Stimulated activated CD4-positive, alpha-beta T cell treated with anti-CD3 and anti-CD28 coated beads, Interleukin-4, amount 100 ng/mL, for 4 hours (primary cell): ENCODE measurements at places on chromosomes 2 and 18.

DNA sequence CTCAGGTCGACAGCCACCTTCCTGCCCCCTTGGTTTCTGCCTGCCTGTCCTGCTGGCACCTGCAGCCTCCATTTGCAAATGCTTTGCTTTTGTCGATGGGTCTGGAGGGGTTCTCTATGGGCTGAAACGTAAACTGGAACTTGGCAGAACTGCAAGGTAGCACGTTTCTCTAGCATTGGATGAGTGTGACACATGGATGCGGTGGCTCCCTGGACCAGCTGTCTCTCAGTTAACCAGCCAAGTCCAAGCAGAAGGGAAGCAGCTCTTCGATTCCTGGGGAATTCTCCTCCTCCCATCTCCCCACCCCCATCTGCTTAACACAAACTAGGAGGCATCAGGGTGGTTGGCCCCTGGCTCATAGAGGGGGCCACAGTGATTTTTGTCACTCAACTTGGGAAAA, 57.3 kb downstream of the ITGB1BP1 start:
- DNase-seq: no peak

DNA sequence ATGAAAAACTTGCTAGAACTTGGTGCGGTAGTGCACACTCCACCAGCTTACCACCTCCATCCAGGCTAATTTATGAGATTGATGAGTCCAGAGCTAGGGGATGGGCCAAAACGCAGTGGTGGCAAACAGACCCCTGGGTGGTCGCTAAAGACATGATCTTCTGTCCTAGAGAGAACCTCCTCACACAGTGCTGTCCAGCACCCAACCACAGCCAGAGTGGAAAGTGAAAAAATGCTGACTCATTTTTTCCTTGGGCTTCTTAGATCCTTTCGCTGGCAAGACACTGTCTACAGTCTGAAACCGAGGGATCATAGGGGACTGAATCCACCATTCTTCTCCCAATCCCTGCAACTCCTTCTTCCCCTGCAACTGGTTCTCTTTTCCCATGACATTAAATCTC, 4.1 kb downstream of the ANTXR1 start:
- no peak for DNase-seq

GRCh38 chr2:133705287-133705686, 137.0 kb upstream of the NCKAP5 start:
- DNase-seq: no peak

- DNase-seq: no peak
Measured at GRCh38 chr2:208375491-208376068, 31.0 kb upstream of the PTH2R start.

- no peak for DNase-seq
Measured at GRCh38 chr2:105412584-105412983, 13.7 kb upstream of the FHL2 start.

DNA sequence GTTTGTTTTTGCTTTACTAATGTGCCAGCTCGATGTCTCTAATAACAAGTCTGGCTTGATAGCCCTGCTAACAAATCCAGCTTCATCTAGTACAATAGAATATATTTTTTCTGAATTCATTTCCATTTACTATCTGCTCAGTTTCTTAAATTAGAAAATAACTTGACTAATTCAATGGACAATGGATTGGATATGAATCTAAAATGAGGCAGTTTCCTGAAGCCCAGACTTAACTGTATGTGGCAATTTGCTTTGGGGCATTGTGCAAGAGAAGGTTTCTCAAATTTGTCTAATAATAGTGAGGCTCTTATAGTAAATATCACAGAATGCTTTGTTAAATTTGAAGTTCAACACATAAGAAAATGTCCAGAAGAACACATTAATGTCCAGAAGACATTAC, 25.8 kb downstream of the CALCRL start:
- DNase-seq: no peak

GRCh38 chr2:170517538-170517937, 197.6 kb upstream of the SP5 start:
- DNase-seq: no peak

- DNase-seq: no peak
Measured at GRCh38 chr2:64135421-64135820, 8.8 kb downstream of the PELI1 start.

GRCh38 chr18:24267878-24268277, 129.0 kb downstream of the CABYR start:
- DNase-seq: no peak

GRCh38 chr2:226721541-226721940, 78.1 kb downstream of the IRS1 start:
- no peak for DNase-seq

- DNase-seq: no peak
Measured at GRCh38 chr2:120833127-120833675, 97.5 kb downstream of the GLI2 start.

DNA sequence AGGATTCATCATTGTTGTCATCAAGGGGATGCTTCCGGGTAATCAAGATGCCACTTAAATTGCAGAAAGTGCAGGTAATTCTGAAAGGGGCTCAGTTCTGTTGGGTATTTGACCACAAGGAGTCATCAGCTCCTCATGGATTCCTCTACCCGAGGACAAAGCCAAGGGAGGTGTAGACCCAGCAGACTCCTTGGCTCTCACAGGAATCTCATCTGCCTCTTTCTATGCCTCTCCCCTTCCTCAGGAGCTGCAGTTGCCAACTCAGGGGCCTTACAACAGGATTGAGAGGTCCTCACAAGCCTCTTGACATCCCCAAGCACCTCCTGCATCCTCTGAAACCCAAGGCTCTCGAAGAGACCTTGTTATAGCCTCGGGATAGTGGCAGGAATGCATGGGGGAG, 44.0 kb downstream of the ITGB6 start:
- no peak for DNase-seq

DNA sequence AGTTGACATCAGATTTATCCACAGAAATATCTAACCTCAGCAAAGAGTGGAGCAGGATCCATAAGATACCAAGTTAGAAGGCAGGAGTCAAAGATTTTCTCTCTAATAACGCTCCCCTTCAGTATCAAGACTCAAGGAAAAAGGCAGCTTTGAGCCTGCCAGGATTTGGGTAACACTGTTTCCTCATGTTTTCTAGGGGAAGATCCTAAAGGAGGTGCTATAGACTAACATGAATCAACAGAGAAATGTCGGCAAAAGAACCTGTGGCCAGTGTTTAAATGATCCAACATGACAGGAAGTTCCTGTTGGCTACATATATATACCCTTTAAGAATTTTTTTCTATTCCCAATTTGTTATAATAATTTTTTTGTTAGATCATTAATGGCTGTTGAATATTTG, 402.3 kb downstream of the TGIF1 start:
- no peak for DNase-seq

DNA sequence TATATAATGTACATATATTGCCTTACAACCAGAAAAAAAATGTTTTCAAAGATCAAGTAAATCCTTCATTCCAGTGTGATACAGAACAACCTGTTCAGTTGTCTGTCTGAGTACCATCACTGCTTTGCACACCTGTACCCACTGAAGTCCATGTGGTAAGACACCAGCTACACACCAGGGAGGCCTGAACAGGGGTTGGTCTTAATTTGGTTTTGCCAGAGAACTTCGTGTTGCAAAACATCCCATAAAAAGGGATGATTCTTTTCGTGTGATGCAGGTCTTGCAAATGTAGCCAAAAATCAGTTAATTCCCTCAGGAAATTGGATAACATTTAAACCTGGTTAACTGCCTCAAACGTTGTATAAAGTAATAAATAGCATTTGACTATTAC, 73.7 kb upstream of the SLC1A4 start:
- no peak for DNase-seq
